WTC11 (cell line): ENCODE measurements at places on chromosomes 11 and 22. TPM values are rescaled to one million over a fixed set of nuclear protein-coding genes. Genes with fewer than 3 reads are reported as not detected.

DNA sequence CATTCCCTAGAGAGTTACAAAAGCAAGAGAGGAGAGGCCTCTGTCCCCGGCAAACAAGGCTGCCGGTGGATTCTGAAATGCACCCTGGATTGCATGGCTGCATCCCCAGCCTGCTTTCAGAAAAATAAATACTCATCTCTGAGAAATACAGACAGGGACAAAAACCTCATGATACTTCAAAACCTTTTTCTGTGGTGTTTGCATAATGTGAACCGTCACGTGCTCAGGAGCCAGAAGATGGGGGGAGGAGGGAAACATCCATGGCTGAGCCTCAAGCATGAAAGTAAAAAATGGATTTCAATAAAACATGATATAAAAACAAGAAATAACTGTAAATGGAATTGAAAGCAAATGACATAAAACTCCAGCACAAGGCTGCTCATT is 198.5 kb upstream of the NCAM1 start:
- DNase-seq, result no peak
- no peaks in the 10 kb centered on the region for H3K4me1 ChIP-seq
- H3K27ac ChIP-seq, result no peak overlapping the region

- H3K36me3 ChIP-seq, result peaks cover 51% of the 10 kb centered on the region
- no peaks in the 10 kb centered on the region for H3K27me3 ChIP-seq
- no peak overlapping the region for H3K4me3 ChIP-seq
- no peak for DNase-seq
Measured at GRCh38 chr22:35274154-35274871, 17.0 kb downstream of the HMGXB4 start.

DNA sequence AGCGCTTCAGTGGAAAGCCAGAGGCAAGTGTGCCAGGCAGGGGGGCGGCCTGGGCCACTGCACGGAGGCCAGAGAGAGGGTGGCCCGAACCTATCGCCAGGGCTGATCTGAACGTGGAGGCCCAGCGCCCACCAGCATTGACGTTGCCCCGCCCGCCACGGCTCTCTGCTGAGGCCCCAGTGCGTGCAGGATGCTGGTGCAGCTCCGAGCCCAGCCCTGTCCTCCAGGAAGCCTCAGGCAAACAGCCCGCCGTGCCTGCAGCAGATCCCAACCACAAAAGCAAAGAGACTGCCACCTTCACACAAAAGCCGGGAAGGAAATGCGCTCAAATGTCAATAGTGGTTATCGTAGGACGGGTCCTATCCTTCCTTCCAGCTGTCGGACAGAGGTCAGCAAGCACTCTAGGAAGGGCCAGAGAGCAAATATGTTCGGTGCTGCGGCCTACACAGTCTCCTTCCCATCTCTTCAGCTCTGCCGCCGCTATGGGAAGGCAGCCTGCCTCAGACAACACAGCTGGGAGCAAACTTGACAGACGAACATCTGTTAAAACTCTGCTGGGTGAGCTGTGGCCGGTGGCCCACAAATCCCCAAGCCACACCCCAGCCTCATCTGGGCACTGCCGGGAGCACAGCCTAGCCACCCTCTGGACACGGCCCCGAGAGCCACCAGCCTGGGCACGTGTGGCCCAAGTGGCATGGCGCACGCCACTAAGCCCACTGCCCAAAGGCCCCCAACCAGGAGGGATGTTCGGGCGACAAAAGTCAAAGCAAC is 146.2 kb downstream of the CRYBB2 start:
- H3K4me1 ChIP-seq, result no peaks in the 10 kb centered on the region
- H3K36me3 ChIP-seq, result no peaks in the 10 kb centered on the region
- no peaks in the 10 kb centered on the region for H3K27me3 ChIP-seq

DNA sequence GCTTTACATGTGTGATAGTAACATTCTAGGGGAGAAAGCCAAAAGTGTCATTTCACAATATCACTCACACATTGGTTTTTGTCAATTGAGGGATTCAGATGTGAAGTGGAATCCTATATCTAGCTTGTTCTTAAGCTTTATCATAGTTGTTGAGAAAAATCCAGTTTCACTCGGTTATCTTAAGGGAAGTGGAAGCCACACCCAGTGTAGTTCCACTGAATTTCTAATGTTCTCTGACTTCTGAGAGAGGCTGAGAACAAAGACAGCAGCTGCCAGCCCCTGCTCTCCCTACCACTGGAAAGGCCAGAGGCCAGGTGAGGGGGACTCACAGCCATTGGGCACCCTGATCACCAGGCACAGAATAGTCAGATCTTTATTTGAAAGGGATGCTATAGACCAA is 53.7 kb downstream of the THAP12 start:
- no peak for DNase-seq
- H3K36me3 ChIP-seq, result no peaks in the 10 kb centered on the region
- H3K27me3 ChIP-seq, result peaks cover 22% of the 10 kb centered on the region
- peaks cover 23% of the 10 kb centered on the region for H3K4me1 ChIP-seq

The CLDN5 gene
- total RNA-seq, result 1.0 to 1.9 TPM (median 1.5 TPM) in 3 replicates

The KCNK4 gene
- 0.25 to 0.74 TPM (median 0.48 TPM) in 3 replicates for total RNA-seq
